ENCODE measurements at places on chromosomes 12 and 14.

DNA sequence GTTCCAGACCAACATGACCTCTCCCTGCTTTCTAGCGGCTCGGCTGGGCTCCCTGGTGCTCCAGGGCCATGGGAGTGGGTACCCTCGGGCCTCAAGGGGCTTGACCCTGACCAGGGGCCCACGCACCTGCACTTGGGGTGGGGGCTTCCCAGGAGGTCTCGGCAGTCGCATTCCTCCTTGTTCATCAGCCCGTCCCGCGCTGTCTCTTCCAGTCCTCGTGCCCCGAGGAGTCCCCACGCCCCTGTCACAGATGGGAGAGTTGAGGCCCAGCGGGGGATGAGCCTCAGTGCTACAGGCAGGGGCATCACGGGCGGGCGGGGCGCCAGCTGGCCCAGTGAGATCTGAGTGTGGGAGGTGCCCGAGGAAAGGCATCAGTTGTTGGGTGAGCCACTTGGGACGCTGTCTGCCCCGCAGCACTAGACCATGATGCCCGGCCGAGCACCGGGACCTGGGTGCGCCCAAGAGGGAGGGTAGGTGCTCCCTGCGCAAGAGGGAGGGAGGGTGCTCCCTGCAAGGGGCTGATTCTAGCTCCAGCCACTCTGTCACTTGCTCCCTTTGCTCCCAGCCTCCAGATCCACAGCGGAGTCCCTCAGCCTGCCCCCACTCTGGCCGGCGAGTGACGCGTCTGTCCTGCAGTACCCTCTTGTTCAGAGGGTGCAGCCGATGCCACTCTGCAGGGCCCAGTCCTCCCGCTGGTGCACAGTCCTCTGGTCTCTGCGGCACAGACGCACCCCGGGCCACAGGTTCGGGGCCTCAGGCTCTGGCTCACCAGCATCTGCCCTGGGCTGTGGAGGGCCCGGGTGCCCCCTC is 23.8 kb downstream of the MMP17 start:
- DNase-seq = no peak

DNA sequence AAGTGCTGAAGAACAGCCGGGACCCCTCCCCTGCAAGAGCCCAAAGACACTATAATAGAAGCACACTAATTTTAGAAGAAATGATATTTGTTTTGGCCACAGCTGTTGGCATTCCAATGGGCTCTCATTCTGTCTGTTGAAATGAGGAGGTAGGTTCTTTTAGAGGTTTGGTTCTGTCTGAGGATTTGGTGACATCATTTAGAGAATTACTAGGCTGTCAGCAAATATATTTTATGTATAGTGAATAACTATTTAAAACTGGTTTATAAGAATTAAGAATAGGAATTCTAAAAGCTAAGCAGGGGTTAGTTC is 200.7 kb upstream of the SLC38A2 start:
- no peak for DNase-seq

GRCh38 chr12:105078712-105079570 is 5.3 kb downstream of the ALDH1L2 start:
- no peak for DNase-seq

DNA sequence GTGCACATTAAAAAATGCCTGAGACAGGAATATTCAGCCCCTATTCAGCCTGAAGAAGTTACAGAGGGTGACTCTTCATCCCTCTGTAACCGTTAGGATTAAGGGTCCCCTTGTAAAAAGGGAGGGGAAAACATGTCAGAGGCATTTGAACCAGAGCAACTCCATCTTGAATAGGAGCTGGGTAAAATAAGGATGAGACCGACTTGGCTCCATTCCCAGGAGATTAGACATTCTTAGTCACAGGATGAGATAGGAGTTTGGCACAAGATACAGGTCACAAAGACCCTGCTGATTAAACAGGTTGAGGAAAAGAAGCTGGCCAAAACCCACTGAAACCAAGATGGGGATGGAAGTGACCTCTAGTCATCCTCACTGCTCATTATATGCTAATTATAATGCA is 19.9 kb upstream of the MDM1 start:
- no peak for DNase-seq

GRCh38 chr12:3280967-3281366 is 203.8 kb downstream of the TSPAN9 start:
- no peak for DNase-seq

GRCh38 chr12:52390739-52391617 is 5.5 kb upstream of the KRT84 start:
- no peak for DNase-seq

Data from stimulated activated CD4-positive, alpha-beta T cell treated with anti-CD3 and anti-CD28 coated beads, TNF-alpha, amount 100 ng/mL, for 48 hours (primary cell).